ENCODE measurements at places on chromosomes 16 and 17. TPM values are rescaled to one million over a fixed set of nuclear protein-coding genes. Genes with fewer than 3 reads are reported as not detected.

GRCh38 chr17:19331543-19332245, 30.8 kb downstream of the B9D1 start:
- no peak for DNase-seq

DNA sequence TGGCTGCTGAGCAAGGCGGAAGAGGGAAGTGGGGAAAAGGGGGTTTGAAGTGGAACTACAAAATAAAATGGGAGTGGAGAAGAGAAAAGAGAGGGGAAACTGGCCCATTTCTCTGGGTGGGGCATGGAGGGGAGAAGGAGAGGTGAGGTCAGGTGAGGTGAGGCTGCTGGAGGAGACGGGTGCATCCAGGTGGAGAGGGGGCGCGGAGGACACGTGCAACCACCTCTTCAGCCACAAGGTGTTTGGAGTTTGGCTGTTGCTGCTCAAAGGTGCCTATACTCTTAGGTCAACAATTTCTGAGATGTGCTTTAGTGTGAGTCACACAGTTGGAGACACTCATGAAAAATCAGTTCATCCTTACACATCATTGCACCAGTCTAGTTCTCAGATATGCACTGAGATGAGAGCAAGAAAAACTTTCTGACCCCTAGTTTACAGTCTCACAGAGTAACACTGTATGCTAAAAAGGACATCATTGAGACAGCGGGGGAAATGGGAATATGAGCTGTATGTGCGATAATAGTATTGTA, 4.8 kb downstream of the SLC6A4 start:
- no peak for DNase-seq

GRCh38 chr16:67326115-67326471, 448 bp downstream of the KCTD19 start:
- no peak for DNase-seq

SLC2A4 gene
- total RNA-seq = not detected

RGS9 gene
- total RNA-seq = 5.8 TPM

DNA sequence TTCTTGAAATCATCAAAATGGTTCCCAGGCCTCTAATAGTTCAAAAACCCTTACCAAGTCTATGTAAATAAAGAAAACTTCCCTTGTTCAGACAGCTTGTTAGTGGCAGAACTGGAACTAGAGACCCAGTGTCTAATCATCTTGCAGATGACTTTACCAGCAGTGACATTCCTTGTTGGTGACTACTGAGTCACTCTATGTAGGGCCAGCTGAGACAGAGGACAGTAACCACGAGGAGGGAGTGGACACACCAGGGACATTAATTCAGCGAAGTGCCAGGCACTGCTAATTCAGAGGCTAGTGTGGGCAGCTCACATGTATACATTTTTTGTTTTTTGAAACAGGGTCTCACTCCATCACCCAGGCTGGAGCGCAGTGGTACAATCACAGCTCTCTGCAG, 6.1 kb upstream of the HEATR3 start:
- no peak for DNase-seq

DNA sequence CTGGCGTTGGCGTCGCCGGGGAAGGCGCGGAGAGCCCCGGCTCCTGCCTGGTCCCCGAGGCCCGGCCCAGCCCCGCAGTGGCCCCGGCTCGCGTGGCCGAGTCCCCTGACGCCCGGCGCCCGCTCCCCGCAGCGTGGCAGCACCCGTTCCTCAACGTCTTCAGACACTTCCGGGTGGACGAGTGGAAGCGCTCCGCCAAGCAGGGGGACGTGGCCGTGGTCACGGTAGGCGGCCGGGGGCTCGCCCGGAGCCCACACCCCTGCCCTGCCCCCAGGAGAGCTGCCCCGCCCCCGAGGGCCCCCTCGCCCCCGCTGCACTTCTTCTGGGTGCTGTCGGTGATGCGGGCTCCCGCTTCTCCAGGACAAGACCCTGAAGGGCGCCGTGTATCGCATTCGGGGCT, 466 bp downstream of the WDR90 start:
- no peak for DNase-seq

- no peak for DNase-seq
These were observed 7.5 kb downstream of the PRSS27 start for GRCh38 chr16:2712546-2712945.

- DNase-seq = no peak
These were observed 73.7 kb downstream of the RAI1 start for GRCh38 chr17:17754719-17755686.

- DNase-seq = no peak
These were observed 1.6 kb downstream of the STAC2 start for GRCh38 chr17:39223907-39224777.

UBE2I gene
- total RNA-seq = 120 TPM

CMTM2 gene
- total RNA-seq = not detected

GRCh38 chr16:79871906-79872305, 271.4 kb upstream of the MAF start:
- DNase-seq = no peak

ZSCAN10 gene
- total RNA-seq = 0.38 TPM
